ENCODE measurements at places on chromosomes 13 and 19.

- DNase-seq = no peak
These were observed 46.5 kb upstream of the RCBTB2 start for GRCh38 chr13:48579165-48579918.

- no peak for DNase-seq
These were observed 136.3 kb upstream of the UFM1 start for GRCh38 chr13:38213314-38213713.

GRCh38 chr13:31890946-31891345, 140.6 kb upstream of the FRY start:
- no peak for DNase-seq

DNA sequence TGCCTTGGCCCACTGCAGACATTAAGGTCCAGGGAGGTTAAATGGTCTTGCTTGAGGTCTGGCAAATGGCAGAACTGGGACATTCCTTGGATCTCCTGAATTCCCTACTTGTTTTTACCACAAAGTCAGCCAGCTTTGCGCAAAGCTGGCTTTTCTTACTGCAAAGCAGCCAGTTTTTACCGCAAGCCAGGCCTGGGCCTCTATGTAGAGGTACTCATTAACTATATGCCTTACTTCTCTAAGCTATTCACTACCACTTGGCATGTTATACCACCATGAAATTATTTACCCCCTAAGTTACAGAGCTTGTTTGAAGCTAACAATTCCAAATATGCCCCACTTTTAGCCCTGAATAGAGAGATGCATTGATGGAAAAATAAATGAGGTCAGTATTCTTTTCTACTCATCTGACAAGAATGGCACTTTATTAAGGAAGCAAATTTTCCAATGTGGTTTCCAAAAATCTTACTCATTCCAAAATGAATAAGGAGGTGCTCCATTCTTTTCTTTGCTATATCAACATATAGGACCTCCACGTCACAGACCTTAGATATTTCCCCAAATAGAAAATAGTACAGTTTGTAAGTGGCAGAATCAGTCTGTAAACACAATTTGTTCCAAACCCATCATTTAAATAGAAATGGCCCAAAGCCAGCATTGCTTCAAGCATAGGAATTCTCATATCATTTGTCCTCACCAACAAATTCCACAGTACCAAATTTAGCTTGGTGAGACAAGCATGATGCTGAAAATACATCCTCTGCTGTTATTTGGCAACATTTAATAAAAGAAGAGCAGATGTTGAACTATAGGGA, 143.9 kb upstream of the TSC22D1 start:
- DNase-seq = no peak

DNA sequence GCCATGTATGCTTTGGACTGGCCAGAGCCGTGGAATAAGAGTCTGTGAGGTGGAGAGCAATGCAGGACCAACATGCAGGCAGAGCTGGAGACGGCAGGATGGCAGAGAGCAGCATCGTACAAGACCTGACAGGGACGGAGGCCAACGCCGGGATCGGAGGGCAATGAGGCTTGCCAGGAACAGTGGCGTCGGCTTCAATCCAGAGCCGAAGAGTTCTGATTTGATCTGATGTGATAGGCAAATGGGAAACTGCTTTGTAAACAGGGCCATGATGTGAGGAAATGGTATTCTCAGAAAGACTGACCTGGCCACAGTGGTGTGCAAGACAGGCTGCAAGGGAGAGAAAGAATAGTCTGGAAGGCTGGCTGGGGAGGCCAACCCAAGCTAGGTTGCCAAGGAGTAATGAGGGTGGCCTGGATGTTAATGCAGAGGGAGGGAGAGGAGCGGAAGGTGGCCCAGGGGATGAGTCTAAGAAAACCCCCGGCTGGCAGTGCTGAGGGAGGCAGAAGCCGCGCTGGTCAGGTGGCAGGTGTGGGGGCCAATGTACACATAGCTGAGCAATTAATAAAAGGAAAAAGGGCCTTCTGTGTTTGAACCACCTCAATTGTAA, 26.7 kb downstream of the RCBTB2 start:
- DNase-seq = no peak

- no peak for DNase-seq
These were observed 126.5 kb downstream of the ZNF536 start for GRCh38 chr19:30498707-30499106.

DNA sequence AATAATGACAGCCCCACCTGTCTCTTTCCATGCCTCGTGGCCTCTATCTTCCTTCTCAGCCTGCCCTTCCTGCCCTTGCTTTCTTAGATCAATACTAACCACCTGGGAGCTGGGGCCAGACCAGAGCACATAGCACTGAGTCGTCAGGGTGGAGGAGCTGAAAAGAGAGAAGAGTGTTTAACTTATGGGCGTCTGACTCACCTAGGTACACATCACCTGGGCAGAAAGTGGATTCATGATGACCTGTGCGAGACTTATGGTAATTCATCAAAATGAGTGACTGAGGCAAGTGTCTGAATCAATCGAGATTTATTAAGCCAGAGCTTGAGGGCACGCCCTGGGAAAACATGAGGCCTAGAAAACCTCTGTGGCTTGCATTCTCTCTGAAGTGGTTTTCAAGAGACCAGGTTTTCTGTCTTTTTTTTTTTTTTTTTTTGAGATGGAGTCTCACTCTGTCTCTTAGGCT, 19.2 kb downstream of the CEACAM6 start:
- no peak for DNase-seq

GRCh38 chr19:6103217-6103644, 7.1 kb downstream of the RFX2 start:
- DNase-seq = no peak

- DNase-seq = peak; percentile 31
These were observed 5.5 kb upstream of the SAE1 start for GRCh38 chr19:47124937-47125668.

DNA sequence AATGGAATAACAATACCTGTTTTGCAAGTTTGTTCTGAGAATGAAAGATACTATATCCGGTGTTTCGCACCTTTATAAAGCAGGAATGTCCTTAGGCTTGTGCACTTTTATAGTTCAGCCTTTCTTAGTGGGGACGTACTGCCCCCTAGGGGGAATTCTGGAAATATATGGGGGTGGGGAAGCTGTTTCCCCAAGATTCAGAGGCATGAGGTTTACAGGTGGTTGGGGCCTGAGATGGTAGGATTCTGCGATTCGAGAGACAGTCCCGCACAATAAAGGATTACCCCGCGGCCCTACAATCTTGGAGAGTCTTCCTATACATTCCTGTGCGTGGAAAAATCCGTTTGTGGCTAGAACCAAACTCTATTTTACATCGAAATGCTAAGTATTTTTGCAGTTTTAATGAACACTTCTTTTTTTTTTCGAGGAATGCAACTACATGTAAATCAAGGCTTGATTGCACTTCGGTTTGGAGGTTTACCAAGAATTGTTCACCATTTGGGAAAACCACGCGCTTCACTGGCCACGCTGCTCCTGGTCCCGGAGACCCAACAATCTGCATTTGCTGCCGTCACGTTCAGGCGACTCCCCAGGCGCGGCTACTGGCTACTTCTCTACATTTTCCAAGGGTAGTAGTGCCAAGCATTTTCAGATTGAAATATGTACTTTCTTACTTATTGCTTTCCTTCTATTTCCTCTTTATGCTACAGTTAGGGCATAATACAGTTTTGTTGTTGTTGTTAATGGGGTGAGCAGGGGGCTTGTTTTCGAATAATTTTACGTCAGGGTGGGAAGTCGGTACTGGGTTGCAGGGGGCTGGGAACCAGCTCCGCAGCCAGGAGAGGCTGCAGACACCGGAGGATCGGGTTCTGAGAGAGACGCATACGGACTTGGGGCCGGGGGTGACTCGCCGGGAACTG, 830 bp downstream of the NEK5 start:
- DNase-seq = peak; percentile 59

DNA sequence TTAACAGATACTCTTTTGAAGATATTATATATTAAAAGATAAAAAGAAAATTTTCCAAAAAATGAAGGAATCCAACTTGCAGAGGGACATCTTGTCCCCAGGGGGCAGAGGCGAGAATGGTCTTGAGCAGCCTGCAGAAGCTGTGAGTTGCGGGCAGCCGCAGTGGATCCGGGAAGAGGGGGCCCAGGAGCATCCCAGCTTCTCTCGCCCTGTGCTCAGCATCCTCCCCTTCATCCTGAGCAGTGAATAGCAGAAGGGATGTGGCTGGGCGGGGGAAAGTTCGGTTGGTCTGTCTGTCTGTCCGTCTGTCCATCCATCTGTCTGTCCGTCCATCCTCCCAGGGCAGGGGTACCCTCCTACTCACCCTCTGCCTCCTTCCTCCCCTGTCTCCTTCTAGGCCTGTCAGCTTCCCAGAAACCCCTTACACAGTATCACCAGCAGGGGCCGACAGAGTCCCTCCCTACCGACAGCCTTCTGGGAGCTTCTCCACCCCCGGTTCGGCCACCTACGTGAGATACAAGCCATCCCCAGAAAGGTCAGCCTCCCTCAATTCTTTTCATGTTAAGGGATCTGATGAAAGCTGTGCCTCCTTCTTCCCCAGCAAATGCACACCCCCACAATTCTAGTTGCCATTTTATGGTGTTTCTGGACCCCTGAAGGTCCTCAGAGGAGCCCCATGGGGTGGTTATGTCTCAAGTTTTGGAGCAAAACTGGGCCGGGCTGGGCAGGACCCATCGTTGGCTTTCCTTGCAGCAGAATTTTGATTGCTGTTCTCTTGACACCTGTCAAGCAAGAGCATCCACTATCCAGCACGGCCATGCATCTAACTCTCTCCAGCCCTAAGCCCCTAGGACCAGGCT, 81.6 kb downstream of the DPF1 start:
- peak; percentile 24 for DNase-seq

- DNase-seq = no peak
These were observed 210.0 kb downstream of the IRS2 start for GRCh38 chr13:109576331-109576813.

GRCh38 chr19:56942756-56943155, 102.2 kb upstream of the PEG3 start:
- no peak for DNase-seq
